Stimulated activated CD8-positive, alpha-beta memory T cell treated with anti-CD3 and anti-CD28 coated beads, Interleukin-15, amount 100 ng/mL, for 1 hour (primary cell): ENCODE measurements at places on chromosomes 16 and 17.

- no peak for DNase-seq
Measured at GRCh38 chr17:61325382-61326073, 74.1 kb upstream of the TBX2 start.

GRCh38 chr17:55267777-55268648 is 3.3 kb downstream of the HLF start:
- no peak for DNase-seq

GRCh38 chr16:3698941-3699340 is 18.4 kb downstream of the TRAP1 start:
- DNase-seq, result no peak

DNA sequence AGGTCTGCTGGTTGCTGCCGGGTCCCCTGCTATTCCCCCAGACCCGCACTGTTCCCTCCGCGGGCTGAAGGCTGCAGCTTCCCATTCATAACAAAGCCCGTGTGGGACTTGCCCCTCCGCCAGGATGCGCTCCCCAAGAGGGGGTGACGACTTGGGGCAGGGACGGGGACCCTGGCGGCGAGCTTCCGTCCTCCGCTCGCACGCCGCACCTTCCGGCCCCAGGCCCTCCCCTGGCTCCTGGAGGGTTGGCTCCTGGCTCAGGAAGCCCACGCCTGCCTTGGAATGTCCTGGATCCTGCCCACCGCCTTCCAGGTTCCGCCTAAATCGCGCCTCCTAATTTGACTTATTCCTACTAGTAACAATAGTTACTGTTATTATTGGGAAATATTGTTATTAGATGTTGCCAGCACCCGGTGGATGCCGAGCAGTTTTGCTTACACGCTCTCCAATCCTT is 1.1 kb upstream of the TFAP4 start:
- no peak for DNase-seq

DNA sequence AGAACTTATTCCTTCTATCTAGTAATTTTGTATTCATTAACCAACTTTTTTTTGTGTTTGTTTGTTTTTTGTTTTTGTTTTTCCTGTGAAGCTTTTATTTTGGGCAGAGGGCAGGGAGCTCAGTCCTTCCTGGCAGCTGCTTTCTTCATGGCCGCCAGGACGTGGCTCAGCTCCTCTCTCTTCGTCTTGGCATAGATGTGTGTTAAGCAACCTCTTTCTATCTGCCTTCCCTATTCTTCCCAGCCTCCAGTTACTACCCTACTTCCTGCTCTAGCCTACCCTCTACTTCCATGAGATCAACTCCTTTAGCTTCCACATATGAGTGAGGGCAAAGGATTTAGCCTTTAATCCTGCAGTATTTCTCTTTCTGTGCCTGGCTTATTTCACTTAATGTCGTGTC is 8.2 kb upstream of the BRD7 start:
- DNase-seq, result no peak

DNA sequence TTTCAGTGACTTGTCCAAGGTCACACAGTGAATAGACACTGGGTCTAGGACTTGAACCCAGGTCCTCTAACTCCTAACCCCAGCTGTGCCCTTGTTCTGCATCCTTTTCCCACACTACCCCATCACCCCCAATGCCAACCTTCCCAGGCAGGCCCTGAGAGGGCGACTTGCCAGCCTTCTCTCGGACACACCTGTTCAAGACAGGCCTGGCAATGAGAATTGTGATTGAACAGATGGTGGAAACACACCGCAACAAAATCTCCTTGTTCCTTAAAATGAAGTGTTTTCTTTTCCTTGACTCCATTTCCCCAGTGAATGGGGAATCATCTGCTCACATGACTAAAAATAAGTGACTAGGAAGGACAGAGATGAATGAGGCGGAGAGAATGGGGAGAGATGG is 189.5 kb upstream of the ASIC2 start:
- DNase-seq, result no peak

- no peak for DNase-seq
Measured at GRCh38 chr17:1244606-1245012, 25.6 kb upstream of the BHLHA9 start.

GRCh38 chr16:48556913-48557351 is 53.0 kb downstream of the N4BP1 start:
- no peak for DNase-seq

- no peak for DNase-seq
Measured at GRCh38 chr17:57679356-57679755, 65.7 kb downstream of the CCDC182 start.

DNA sequence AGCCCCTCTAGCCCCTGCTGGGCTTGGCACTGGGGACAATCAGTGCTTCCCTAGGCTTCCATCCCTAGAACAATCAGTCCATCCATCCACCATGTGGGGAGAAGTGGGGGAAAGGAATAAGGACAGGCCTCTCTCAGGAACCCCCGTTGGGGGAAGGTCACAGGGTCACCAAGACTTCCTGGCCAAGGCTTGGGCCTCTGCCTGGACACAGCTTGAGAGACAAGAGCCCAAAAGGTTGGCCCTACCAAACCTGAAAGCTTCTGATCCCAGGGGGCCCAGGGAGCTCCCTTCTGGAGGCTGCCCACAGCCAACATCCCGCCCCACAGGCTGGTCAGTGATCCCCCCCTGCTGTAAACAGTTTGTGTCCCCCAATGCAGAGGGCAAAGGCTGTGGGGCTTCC is 16.2 kb upstream of the MTMR4 start:
- DNase-seq, result no peak

- DNase-seq, result no peak
Measured at GRCh38 chr16:78931678-78932077, 668.9 kb downstream of the MAF start.

- no peak for DNase-seq
Measured at GRCh38 chr16:12025472-12025871, 48.9 kb downstream of the SNX29 start.

- DNase-seq, result no peak
Measured at GRCh38 chr17:62641153-62641552, 13.7 kb downstream of the MRC2 start.

DNA sequence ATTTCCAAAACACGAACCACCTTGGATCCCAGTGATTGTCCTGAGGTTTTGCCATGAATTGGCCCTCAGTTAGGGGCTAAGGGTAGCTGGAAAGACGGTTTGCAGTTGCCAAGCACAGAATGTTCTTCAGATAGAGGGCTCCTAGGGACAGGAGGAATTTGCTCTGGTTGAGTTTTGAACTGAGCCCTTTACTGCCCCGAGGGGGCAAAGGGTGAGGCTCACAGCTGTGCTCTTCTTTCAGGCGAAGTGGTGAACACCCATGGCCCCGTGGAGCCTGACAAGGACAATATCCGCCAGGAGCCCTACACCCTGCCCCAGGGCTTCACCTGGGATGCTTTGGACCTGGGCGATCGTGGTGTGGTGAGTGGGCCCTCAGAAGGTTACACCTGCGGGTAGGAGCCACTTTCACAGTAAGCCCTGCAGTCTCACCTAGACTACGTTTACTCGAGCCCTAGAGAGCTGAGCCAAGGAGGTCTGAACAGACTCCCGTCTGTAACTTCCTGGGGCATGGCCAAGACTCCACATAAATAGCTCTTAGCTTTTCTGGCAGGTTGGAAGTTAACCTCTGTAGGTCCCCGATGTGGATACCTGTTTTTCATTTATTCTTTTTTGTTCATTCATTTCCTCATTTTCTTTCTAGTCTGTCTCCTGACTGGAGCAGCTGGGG is 32.5 kb downstream of the NMT1 start:
- no peak for DNase-seq

DNA sequence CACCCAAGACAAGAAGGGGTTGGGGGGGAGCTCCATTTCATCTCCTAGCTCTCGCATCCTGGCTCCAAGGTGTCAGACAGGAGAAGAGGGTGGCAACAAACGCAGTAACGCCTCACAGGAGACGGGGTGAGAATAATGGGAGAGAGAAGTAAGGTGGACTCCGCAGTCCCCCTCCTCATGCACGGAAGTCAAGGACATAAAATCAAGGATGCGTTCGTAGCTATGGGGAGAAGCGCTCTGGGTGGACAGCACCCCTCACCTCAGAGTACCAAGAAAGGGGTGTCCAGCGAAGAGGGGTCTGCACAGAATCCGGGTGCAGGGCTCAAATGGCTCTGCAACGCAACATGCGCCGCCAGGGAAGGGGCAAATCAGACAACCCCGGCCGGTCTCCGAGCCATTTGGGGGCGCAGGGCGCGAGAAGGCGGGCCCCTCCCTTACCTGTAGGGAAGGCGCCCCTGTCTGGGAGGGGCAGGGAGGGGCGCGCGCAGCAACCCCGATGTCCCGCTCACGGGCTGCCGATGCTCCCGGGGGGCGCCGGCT is 555 bp downstream of the HDAC5 start:
- no peak for DNase-seq

DNA sequence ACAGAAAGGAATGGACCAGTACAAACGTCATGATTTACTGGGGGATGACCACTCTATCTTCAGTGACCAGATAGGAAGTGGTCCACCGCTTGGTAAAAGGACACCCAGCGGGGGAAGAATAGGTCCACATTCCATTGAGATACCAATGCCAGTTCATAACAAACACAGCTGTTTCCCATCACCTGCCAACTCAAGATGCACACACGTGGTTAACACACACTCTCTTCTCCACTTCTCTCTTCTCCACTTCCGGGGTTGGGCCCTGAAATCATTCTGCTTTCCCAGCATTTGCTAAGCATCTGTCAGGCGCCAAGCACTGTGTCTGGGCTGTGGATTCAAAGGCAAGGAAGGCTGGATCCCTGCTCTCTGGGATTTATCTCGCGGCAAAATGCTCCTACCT is 175.5 kb downstream of the SLC39A11 start:
- DNase-seq, result no peak

- no peak for DNase-seq
Measured at GRCh38 chr17:59892251-59892923, 356 bp downstream of the TUBD1 start.

GRCh38 chr17:71753070-71753469 is 367.8 kb upstream of the SOX9 start:
- no peak for DNase-seq
